ENCODE measurements at places on chromosomes 1 and 21.

- no peak for DNase-seq
Observed at GRCh38 chr1:153195216-153195615, 8.0 kb upstream of the LELP1 start.

DNA sequence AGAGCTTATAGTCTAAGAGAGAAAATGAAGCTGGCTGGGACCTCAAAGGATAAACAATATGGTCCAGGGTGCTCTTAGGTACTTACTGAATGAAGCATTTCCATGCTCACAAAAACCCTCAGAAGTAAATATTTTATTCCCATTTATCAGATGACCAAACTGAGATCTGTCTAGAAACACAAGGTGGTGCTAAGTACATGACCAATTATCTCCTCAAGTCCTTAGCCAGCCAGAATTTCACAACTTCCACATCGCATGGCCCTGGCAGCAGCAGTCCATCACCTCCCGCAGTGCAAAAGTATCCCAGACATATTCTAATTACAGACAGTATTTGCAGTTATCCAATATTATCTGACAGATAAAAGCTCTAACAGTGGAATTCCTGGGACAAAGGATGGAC lies 321.7 kb upstream of the PROX1 start:
- DNase-seq, result no peak

DNA sequence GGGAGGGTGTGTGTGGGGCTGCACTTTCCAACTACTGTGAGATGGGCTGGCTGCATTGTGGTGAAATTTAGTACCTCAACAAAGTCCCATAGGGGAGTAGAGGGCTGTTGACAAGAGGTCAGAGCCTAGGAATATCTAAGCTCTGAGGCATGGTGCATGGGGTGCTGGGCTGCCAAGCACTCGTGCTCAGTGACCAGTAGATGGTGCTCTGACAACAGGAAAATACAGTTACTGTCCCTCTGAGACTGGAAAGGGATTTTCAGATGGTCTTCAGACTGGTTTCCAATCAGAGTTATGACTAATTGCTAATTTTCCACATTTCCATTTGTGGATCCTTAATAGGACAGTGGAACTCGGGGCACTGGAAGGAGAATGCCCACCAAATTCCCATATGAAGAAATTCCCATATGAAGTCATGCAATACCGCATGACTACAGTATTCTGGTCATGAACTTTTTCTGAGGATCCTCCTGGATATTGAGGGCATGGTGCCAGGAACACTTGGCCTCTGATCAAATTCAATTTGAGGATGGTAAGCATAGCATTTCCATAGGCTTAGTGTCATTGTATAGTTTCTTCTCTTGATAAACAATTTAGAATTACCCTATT lies 4.1 kb upstream of the CACNA1E start:
- no peak for DNase-seq

DNA sequence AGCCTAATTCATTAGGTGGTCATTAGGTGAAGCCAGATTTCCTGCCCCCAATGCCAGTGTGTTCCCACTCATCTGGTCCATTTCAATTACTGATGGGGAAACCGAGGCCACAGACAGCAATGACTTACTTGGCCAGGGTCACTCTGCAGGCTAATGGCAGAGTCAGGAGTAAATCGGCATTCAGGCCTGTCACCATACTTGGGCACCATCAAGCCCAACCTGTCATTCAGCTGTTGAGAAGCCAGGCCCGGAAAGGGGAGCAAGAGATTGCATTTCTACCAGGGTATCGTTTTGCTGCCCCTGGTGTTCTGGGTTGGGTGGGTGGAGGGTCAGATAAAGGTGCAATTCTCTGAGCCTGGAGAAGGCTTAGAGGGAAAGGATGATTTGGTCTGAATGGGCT lies 8.0 kb upstream of the TMEM61 start:
- DNase-seq, result no peak

DNA sequence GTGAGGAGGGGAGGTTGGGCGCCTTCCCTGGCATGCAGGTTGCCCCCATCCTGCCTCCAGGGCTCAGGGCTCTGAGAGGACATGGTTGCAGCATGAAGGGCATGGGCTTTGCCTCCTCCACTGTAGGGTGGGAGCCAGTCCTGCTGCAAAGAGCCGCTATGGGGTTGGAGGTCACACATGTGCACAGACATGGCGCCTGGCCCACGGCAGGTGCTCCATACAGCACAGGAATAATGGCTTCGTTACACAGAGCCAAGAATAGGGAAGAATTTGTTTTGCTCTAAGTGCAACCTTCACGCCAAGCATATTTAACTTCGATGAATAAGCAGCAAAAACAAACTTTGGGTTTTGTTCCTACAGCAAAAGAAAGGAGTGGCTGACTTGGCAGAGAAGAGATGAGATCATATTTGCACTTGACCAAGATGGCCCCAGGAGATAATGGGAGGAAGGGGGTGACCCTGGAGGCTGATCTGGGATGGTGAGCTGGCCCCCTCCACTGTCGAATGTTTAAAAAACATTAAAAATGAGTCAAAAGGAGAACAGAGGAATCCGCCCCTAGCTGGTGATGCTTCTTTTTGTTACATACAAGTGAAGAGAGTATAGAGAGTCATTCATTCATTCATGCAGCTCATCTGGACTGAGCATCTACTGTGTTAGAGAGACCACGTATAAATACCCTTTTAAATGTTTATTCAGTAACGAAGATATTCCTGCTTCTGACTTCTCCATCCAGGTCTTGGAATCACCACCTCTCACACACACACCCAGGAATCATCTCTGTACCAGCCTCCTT lies 12.4 kb upstream of the C2CD2 start:
- no peak for DNase-seq

- no peak for DNase-seq
Observed at GRCh38 chr1:197685785-197686184, 89.5 kb downstream of the DENND1B start.

GRCh38 chr1:94707321-94708298 lies 112.5 kb upstream of the SLC44A3 start:
- DNase-seq, result no peak

- DNase-seq, result no peak
Observed at GRCh38 chr1:61953076-61953789, 211.0 kb downstream of the PATJ start.

DNA sequence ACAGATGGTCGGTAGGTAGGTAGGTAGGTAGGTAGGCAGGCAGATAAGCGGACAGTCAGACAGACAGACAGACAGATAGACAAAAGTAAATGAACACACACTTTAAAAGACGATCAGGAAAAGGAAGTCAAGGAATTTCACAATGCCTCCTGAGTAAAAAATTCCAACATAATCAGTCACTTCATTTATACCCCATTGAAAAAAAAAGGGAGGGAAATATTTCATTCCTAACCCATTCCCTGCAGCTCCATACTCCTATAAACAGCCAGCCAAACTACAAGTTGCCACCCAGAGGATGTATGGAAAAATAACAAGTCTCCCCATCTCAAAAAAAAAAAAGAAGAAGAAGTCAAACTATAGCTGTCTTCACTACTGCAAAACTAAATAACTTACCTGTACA lies 43.4 kb downstream of the ZZZ3 start:
- no peak for DNase-seq

- DNase-seq, result no peak
Observed at GRCh38 chr1:30991862-30992606, 73.5 kb downstream of the PUM1 start.

DNA sequence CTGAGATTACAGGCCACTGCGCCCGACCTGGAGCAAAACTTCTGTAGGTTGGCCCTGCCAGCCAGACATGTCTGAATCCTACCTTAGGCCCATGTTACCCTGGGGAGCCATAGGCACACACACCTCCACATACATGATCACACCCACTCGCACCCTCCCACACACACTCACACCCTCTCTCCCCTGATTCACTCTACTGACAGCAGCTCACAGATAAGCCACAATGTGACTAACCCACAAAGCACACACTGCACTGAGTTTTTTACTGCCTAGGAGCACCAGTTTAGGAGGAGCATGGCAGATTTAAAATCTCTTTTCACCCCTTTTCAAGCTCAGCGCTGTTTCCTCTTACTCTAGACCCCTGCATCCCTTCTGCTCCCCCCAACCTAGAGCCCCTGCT lies 41.7 kb downstream of the SLC30A1 start:
- DNase-seq, result no peak

DNA sequence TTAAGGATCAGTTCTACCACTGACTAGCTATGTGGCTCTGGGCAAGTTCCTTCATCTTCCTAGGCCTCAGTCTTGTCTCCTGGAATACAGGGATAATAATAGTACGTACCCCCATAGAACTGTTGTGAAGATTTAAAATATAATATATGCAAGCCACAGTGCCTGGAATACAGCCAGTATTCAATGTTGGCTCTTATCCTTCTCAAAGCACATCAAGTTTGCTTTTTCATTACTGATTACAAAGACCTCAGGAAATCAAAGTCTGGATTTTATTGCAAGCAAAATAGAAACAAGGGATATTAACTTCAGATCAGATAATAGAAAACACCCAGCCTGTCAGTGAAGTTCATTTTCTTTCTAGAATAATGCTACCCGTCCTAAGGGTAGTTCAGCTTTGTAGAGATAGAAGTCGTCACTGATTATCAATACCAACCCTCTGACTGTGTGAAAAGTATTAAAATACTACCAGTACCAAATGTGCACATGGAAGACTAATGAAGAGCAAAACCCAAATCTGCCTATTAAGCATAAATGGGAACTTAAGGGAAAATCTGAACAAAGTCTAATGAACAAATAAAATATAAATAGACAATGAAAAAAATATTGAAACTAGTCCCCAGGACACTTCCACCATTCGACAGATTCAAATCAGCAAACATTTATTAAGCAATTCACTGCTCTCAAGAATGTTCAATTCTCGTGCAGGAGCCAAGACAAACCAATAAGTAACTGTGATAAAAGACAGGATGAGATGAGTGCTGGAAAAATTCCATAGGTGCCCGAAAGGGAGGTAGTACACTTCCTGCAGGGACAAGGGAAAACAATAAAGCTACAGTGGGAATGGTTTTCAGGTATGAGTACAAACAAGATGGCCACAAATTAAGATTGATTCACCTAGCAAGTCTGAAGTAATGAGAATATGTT lies 206.2 kb downstream of the SMYD3 start:
- no peak for DNase-seq

GRCh38 chr21:34846601-34847112 lies 177.9 kb downstream of the CLIC6 start:
- no peak for DNase-seq

GRCh38 chr1:197918807-197919345 lies 1.7 kb downstream of the LHX9 start:
- no peak for DNase-seq

- no peak for DNase-seq
Observed at GRCh38 chr1:47178020-47178419, 11.8 kb downstream of the PDZK1IP1 start.

DNA sequence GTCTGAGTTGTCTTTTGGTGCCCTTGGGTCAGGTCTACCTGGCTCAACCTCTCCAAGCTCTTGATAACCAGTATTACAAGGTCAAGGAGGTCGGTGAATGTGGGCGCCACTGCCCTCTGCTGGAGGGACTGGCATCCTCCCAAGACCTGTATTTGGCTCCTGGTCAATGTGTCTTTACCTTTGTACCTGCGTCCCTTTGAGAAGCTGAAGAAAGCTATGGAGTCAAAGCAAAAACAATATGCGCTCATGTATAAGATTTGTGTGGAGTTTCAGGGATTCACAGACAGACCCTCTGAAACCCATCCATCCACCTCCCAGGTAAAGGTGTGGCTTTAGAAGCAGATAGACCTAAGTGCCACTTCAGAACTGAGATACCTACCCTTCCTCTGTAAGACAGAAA lies 61.8 kb upstream of the NBL1 start:
- DNase-seq, result peak; percentile 46

DNA sequence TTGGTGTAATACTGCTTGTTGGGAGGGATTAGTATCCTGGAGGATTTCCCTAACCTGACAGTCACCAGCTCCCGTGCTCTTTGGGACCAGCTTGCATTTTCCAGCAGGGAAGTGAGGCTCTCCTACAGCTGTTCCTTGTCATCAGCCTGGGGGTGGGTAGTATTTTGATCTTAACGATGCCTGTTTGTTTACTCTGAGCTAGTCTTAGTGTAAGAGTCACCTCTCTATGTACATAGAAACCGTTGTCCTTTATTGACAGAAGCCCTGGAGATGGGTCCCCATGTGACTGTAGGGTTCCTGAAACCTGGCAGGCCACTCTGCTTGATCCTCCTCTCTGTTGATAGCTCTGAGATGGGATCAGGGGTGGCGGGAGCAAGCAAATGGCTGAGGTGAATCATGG lies 58.0 kb downstream of the ACP6 start:
- DNase-seq, result no peak

DNA sequence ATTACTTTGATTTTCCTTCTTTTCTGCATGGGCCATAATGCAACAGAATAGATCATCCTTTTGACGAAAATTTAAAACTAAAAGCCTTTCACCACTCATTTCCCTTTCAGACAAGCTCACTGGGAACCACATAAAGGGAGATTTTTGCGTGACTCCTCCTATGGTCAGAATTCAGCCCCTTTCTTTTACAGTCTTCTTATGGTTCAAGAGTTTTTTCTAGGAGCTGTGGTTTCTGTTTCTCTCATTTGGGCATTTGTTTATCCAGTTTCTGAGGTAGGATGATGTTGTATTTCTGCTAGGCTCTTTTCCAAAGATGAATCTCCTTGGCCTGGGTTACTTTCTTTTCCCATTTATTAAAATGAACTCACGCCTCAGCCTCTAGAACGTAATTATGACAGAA lies 16.9 kb downstream of the RGS1 start:
- DNase-seq, result no peak

DNA sequence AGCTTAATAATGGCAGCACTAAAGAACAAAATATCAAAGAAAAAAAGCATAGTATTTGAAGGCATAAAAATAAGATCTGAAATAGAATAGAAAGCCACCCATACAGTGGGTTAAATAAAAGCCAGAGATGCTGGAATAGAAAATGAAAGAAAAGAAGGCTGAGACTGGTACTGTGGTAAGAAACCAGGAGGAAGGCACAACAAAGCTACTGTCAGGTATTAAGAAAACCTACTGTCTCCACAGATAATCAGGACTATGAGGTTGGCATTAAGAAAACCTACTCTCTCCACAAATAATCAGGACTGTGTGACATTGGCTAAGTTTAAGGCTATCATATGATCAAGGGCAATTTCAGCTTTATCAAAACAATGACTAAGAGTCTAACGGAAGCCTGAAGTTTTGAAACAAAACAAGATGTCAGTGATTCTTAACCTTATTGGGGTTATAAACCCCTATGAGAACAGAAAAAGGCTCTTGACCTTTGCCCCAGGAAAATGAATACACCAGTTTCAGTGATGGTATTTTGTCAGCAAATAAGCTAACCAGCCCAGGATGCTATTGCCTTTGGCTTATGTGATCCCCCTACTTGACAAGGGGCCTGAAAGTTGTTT lies 24.4 kb downstream of the MCOLN2 start:
- no peak for DNase-seq

- DNase-seq, result no peak
Observed at GRCh38 chr21:35014302-35015041, 34.6 kb downstream of the RUNX1 start.

Data from activated CD8-positive, alpha-beta memory T cell treated with anti-CD3 and anti-CD28 coated beads for 48 hours (primary cell).